NCI-H526 (cell line): ENCODE measurements at places on chromosomes 12 and 14.

GRCh38 chr12:53952871-53953734, 1.6 kb upstream of the HOXC12 start:
- DNase-seq, result no peak

GRCh38 chr14:100237735-100238418, 1.1 kb upstream of the YY1 start:
- peak; percentile 78 for DNase-seq

DNA sequence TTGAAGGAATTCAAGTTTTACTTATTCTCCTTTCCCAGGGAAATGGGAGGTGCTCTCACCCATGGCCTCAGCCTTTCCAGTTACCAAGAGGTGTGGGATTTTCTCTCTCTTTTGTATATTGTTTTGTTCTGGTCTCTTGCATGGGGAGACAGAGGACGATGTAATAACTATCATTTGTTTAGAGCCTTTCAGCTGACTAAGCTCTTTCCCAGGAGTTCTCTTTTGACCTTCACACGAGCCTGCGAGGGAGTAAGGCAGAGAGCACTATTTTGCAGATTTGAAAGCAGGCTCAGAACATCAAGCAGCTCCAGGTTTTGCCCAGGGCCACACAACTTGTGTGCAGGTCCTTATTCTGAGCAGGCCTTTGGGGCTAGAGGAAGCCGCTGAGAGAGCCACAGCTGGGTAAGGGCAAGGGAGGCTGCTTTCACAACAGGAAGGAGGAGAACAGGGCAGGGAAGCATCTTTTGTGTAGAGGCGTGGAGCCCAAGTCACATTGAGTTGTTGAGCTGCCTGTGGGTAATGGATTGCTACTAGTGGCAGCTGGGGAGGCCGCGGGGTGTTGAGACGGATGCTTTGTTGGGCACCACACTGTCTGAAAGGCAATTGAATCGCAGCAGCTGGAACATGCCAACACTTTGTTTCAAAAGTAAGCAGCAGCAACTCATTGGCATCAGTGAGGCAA, 116.2 kb downstream of the PRMT8 start:
- no peak for DNase-seq

DNA sequence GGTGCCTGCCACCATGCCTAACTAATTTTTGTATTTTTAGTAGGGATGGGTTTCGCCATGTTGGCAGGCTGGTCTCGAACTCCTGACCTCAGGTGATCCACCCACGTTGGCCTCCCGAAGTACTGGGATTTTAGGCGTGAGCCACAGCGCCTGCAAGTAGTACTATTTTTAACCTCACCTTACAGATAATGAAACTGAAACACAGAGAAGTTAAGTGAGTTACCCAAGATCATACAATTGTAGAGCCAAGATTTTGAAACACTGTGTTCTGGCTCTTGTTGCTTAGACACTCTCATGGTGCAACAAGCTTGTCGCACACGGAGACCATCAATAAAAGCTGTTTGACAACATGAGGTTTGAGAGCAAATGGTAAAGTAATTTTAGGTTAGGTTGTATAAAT, 159.1 kb upstream of the LMNTD1 start:
- DNase-seq, result no peak

DNA sequence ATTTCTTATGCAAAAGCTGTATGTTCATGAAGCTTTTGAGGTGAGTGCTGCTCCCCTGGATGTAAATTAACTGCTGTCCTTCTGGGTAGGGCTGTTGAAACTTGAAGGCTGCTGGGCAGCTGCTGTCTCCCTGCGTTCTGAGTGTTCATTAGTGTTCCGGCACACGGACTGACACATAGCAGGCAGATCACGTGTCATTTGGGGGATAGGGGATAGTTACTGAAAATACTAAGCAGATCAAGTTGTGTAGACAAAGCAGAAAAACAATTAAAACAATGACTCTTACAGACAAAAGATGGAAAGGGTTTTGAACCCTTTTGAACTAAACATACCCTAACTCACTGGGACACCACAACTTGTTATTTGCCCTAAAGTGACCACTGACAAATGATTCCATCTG, 82.5 kb downstream of the PRICKLE1 start:
- no peak for DNase-seq

GRCh38 chr12:23115984-23116383, 491.0 kb downstream of the ETNK1 start:
- no peak for DNase-seq

DNA sequence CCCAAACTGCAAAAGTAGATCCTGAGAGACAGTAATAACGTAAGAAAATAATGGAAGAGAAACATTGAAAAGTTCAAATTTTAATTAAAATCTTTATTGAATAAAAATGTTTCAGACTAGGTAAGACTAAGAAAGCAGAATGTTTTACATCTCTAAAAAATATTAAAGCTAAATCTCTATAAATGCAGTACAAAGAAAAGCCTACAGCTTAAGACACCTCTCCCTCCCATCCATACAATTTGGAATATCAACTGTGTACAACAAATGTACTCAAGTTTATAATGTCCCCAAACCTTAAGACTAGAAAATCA, 8.5 kb upstream of the CERS5 start:
- no peak for DNase-seq

GRCh38 chr12:90611891-90612290, 343.1 kb downstream of the CCER1 start:
- DNase-seq, result no peak
